ENCODE measurements at places on chromosomes 2 and 18.

DNA sequence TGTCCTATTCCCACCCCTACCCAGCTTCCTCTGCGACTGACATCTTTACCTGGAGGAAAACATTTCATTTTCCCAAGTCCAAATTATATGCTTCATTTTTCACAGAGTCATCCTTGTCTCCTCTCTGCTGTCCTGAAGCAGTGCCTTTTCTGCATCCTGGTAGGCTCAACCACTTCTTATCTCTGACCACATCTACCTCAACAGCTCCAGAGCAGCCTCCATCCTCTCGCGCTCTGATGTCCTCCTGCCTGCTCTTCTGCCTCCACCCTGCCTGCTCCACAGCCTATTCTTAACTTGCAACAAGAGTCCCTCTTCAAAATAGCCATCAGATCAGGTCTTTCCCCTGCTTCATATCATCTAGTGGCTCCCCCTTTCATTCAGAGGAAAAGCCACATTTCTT is 457.1 kb downstream of the PARD3B start:
- no peak for DNase-seq

DNA sequence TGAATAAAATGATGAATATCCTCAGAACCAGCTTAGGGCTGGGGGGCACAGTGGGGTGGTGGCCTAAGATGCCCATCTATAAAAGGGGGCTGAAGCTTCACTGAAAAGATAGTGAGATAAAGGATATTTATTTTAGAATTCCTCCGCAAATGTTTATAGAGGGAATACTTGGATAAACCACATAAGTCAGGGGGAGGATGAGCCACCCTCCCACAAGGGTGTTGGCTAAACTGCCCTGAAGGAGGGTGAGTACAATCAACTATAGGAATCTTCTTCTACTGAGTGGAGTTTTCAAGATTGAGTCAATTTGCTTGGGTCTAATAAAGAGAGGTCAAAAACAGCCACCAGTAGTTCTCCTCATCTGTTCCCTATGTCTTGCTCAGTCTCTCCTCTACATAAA is 114.5 kb upstream of the TANK start:
- no peak for DNase-seq

GRCh38 chr18:75625966-75626365 is 198.5 kb upstream of the SMIM21 start:
- no peak for DNase-seq

DNA sequence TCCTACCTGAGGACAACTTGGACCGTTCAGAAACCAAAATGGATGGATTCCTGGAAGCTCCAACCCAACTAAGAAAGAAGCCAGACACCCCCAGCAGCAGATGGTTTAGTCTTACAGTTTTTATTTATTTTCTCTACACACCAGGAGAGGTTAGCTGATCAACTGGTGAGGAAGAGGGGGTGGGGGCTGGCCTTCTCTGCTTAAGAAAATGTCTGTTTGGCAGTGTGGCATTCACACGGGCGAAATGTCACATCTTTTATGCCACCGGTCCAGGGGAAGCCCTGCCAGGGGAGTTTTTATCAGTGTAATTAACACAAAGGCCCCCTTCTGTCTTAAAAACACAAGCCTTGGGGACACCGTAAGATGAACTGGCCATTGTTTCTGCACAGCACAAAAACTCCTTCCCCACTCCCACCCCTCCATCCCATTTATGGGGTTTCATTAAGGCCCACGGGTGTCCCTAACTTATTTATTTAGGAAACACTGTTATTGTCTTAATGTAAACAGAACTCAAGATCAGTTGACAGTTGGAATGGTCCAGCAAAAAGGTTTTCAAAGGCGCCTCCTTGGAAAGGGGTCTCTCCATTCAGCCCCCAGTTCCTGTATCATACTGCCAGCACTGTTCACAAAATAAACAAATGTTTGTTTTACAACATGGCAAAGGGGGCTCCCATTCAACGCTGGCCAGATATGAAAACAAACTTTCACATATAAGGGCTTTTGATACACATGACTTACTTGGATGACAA is 217.0 kb downstream of the C1D start:
- no peak for DNase-seq

DNA sequence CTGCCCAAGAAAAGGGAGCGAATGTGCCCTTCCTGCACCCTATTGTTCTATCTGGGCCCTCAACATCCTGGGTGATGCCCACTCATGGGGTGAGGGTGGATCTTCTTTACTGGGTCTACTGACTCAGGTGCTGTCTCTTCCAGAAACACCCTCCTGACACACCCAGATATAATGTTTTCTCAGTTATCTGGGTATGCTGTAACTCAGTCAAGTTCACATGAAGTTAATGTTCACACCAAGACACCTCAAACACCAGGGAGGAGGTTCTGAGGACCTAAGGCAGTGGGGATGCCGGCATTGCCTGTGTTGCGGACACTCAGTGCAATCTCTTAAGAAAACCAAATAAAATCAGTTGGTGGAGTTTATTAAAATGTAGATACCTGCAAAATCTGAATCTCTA is 500.9 kb downstream of the BCL11A start:
- DNase-seq: no peak

- no peak for DNase-seq
These were observed 75.7 kb downstream of the RBM43 start for GRCh38 chr2:151186011-151186410.

GRCh38 chr18:56570978-56571377 is 67.4 kb downstream of the TXNL1 start:
- DNase-seq: no peak

DNA sequence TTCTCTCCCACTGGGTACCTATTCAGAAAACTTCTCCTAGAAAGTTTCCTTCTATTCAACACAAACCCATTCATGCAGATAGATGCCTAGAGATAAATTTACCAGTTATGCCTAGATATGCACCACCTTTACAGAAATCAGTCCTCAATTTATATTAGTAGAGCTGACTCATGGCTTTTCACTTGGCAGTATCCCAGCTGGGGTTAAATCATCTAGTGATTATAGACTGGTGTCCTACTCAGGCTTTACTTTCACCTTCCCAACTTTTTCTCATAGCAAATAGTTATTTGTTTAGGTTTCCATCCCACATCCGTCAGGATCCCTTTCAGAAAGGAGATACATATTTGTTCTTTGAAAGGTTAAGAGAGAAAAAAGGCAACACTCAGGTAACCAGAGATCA is 124.5 kb downstream of the AQP4 start:
- no peak for DNase-seq

DNA sequence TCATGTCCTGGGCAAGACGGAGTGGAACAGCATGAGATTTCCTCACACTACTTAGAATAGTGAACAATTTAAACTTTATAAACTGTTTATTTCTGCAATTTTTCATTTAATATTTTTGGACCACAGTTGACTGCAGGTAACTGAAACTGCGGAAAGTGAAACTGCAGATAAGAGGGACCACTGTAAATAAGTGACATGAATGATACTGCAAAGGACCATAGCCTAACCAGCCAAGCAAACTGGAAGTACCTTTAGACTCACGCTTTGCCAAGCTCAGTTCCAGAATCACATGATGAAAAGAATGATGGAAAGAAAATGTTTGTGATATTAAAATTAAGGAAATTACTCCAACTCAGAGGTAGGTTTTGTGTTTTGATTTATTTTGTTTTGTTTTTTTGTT is 94.6 kb upstream of the ITGA4 start:
- DNase-seq: no peak

- DNase-seq: no peak
These were observed 10.0 kb downstream of the DBI start for GRCh38 chr2:119376810-119377209.

GRCh38 chr2:43944915-43945314 is 50.9 kb downstream of the LRPPRC start:
- no peak for DNase-seq

- peak; percentile 6 for DNase-seq
These were observed 76.0 kb downstream of the TGIF1 start for GRCh38 chr18:3525870-3526420.

DNA sequence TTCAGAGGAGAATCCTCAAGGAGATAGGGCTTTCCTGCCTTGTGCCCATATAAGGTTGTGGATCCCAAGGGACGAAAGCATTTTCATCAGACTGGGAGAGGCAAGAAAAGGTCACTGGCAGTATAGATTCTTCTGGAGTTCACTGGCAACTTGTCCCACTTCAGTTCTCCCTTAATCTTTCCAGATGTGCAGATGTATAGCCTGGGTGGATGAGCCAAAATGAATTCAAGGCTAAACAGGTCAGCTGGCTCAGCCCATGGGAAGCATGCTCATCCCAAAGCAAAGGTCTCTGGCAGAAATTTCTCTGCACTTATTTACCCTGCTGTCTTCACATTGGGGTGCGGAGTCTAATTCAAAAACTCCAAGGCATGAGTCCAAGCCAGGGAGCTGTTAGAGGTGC is 148.9 kb upstream of the TNP1 start:
- no peak for DNase-seq

GRCh38 chr2:122743021-122743675 is 987.7 kb downstream of the TSN start:
- DNase-seq: no peak

DNA sequence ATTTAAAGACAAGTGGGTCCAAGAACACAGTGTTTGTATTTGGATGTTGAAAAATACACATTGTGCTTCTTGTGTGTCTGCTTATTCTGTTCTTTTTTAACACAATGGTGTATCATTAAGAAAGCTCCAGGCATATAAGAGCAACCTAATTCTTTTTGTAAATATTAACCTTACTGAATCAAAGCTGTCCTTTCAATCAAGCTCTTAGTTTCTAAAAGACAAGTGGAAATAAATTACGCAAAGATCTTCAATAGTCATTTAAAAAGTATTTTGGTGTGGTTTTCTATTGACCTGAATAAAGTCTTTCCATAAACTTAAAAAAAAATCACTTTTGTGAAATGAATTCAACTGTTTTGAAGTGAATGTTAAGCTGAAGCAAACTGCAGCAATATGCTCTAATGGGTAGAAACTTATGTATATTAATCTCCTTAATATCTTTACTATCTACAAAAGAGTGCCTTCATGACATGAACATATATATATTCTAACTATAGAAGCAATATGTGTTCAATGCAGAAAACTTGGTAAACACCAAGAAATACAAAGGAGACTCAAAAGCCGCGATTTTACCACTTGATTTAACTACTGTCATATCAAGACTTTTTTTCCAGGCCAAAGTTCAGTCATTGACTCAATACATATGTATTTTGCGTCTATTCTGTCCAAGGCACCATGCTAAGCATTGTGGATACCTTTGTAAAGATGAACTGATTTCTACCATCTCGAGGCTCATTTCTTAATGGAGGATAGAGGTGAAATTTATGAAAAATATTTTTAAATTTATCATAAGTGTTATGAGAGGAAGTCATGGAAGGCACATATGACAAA is 97.7 kb downstream of the ARHGAP15 start:
- DNase-seq: no peak

GRCh38 chr2:45403036-45403435 is 208.0 kb downstream of the SRBD1 start:
- no peak for DNase-seq

DNA sequence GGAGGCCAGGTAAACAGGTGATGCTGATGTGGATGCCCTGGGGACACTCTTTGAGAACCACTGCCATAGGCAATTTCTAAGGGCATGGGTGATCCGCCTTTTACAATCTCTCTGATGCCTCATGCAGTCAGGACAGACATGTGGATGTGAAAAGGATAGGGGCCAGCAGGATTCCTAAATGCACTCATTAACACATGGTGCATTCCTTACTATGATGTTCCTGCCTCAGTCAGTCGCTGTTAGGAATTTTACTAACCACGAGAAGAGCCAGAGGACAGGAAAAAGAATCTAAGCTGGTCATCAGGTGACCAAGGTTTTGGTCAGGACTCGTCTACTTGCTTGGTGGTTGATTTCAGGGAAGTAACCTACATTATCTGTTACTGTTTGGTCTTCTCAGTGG is 191.0 kb downstream of the ARL4C start:
- DNase-seq: no peak

DNA sequence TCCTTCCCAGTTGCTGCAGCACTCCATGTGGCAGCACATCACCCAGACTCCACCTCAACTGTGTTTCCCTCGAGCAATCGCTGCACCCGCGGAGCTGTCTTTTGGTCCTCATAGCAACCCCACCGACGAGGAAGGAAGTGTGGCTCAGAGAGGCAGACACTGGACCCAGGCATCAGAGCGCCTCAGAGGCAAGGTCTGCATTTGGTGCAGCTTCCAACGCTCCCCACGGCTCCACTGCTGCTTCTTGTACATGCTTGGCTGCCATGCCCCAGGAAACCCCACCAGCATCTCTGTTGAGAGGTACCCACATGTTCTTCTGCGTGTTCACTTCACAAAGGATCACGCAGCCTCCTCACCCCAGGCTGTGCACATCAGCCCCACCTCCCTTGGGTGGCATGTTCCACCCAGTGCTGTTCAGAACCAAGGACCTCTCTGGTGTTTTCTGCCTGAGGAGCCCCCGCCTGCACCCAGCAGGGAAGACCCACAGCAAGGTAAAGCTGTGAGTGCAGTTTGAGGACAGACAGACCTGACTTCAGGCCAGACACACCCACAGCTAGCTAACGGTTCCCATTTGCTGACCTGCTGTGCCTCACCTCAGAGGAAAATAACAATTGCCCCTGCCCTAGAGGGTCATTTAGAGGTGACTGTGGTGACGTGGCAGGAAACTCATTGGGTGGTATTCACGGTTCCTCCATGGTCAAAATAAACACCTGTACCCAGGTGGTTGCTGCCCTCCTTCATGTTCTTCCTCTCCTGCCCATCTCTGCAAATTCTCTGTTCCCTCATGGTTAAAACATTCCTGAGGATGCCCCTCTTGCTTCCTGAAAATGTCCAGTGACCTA is 326.3 kb upstream of the MYT1L start:
- no peak for DNase-seq

GRCh38 chr2:219912491-219912921 is 285.1 kb downstream of the SLC4A3 start:
- DNase-seq: no peak
